ENCODE measurements at places on chromosomes 1 and 21.

GRCh38 chr1:206101351-206102045 is 15.7 kb downstream of the AVPR1B start:
- no peak for DNase-seq

DNA sequence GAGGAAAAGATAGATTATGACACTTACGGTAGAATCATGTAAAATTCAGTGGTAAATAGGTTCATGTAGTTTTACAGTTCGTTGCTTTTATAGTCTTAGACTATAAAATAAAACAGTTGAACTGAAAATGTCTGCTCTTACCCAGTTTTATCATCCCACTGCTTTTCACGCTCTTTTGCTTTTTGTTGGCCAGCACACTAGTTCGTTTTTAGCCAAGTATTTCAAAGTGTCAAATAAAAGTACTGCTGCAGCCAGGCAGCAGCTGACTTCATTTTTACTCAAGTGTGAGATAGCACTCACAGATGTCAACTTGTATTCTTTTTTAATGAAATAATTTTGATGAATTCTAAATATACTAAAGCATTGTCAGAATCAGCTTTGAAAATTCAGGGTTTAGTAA is 18.5 kb upstream of the BTG3 start:
- no peak for DNase-seq

- DNase-seq, result peak; percentile 50
Measured at GRCh38 chr1:54671985-54672608, 30.5 kb downstream of the MROH7 start.

GRCh38 chr1:183891158-183891856 is 86.4 kb downstream of the RGL1 start:
- DNase-seq, result no peak

DNA sequence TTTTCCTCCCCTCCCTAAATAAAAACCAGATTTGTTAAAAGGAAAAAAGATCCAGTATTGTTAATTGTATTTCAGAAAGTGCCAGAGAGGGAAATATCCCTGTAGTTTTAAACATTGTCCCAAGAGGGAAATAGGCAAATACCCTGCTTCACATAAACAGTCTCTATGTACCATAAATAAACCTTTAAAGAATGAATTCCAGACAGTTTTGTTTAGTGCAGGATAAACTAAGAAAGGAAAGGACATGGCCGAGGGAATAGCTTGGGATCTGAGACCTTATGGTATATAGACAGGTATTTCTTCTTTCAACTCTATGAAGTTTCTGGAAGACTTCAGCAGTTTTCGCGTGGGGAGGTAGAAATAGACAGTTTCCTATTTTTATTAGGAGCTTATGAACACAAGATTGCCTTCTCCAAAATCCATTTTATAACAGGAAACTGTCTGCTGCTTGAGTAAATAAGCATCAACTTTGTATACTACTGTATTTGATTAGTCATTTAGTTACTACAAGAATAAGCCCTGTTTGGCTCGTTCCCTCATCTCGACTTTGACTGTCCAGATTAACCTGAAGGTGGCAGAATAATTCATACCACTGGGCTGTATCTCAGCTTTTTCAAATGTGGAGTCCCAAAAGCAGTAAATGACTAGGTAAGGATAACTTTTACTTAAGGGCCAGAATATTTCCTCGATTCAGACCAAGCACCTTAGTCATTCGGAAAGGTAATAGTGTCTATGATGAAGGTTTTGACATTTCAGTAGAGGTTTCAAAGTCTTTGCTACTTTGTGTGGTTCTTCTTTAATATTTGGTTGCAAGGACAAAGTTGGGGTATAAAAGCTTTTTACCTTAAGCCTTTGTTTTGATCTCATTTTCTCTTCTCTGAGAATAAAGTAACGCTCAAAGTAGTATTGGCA is 177.5 kb downstream of the VPS13D start:
- DNase-seq, result peak; percentile 24

DNA sequence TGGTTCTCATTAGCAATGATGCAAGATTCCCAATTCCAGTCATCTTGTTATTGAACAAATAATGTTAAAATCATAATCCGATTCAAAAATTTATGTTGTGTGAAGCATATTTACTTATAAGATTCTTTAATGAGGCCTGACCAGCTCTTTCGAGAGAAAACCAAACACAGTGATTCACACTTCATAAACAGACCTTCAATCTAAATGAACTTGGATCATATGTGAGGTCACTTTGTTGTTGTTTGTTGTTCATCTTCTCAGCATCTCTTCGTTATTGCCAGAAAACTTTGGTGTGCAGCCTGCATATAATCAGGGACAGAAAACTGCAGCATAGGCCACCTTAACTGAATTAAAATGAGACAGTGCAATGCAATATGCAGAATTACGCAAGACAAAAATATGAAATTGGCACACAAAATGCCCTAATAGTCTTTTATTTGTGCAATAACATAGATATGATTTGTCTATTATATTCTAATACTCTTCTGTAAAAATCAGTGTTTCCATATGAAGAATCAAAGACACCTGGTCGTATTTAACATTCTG is 30.1 kb downstream of the NCAM2 start:
- no peak for DNase-seq

DNA sequence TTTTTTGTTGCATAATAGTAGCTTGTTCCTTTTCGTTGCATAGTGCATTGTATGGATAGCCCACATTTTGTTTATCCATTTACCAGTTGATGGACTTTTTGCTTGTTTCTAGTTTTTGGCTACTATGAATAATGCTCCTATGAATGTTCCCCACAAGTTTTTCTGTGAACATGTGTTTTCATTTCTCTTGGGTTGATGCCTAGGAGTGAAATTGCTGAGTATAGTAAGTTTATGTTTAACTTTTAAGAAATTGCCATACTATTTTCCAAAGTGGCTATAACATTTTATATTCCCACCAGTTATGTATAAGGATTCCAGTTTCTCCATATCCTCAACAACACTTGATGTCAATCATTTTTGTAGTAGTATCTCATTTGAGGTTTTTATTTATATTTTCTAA is 84.8 kb upstream of the CACYBP start:
- no peak for DNase-seq

DNA sequence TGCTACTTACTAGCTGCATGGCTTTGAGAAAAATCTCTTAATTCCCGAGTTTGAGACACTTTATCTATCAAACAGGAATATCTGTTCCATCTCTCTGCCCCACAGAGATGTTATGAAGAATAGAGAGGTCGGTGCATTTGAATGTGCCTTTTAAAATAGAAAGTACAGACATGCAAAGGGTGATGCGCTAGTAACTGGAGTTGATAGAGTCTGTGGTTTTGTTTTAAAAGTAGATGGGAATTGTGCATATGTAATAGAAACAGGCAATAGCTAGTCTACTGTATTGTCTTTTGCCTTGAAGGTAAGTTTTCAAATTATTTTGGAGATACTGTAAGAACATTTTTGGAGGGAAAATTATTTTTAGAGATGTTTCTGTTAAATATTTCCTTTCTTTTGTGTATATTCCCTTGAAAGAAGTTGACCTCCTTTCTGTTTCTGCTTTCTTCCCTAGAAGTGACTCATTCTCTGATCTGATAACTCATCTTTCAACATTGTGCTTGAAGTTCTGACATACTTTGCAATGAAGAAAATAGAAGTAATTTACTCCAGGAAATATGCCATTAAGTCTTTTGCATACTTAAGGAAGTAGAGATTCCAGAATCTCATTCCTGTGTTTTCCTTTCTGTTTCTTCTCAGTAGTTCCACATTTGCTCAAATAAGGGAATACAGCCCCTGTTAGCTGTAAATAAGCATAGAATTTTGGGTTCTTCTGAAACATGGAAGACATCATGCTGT is 151.6 kb downstream of the SDCCAG8 start:
- no peak for DNase-seq

- DNase-seq, result no peak
Measured at GRCh38 chr1:172473842-172474241, 30.0 kb upstream of the PIGC start.

DNA sequence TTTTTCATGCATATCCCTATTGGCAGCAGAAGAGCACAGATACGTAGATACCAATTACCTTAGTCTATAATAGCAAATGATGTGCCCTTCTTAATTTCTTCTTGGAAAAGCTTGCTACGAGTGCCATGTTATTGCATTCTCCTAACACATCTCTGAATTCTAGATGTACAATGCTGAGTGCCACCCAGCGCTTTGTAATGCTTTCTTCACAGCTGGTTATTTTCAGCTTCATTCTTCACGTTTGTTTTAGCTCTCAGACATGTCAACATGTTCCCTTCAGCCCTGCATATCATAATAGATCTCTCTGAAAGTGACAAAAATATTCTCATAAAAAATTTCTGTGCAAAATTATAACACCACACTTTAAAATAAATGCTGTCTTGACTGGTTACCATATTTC is 981.2 kb downstream of the TTLL7 start:
- no peak for DNase-seq

DNA sequence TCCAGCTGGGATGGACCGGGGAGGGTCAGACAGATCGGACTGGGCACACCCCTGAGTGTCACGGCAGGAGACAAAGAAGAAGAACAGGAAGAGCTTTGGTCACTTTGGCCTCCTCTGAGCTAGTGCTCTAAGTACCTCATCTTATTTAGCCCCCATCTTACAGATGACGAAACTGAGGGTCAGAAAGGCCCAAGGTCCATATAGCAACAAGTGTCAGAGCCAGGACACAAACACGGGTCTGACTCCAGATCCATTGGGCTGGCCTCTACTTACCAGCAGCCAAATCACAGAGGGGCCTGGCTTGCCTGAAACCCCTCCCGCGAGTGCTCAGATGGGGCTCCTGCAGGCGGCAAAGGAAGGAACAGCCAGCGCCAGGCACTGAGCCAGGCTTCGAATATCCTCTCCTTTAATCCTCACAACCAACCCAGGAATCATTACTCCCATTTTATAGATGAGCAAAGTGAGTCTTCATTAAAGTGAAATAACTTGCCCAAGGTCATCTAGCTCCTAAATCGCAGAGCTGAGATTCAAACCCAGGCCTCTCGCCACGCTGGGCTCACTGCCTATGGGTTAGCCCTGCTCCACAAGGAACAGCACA is 25.7 kb upstream of the SELENON start:
- no peak for DNase-seq

- no peak for DNase-seq
Measured at GRCh38 chr1:64163970-64164369, 39.5 kb upstream of the UBE2U start.

- DNase-seq, result no peak
Measured at GRCh38 chr1:110012100-110012780, 22.2 kb upstream of the STRIP1 start.

DNA sequence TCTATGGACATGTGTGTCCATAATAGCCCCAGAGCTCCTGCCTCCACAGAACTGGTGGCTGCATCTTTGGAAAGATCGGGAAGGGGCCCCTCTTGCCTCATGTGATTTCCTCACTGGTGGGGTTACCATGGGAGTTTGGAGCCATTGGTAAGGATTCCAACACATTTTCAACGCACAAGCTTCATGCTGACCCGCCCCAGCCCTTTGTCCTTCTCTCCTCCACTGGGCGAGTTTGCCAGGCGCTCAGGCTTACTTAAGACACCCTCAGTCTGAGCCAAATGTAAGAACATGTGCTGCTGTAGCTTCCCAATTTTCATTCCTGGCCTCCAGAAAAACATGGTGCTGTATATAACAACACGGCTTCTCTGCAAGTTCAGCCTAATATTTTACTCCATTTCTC is 72.4 kb downstream of the ATP5PO start:
- DNase-seq, result no peak

DNA sequence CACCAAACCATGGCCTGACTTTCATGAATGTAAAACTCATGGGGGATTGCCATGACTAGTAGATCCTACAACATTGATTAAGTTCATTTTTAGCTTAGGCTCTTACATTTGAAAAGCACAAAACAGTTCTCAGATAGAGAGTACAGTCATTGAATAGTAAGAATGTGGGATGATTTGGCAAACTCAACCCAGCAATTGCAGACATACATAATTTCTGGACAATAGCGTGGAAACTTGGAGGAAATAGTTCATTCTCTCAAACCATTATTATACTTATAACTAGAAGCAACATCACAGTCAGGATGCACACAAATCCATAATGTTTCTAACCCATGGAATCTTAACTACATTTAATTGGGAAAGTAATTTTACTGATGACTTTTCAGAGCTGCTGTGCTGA is 598.2 kb downstream of the LMO4 start:
- no peak for DNase-seq

DNA sequence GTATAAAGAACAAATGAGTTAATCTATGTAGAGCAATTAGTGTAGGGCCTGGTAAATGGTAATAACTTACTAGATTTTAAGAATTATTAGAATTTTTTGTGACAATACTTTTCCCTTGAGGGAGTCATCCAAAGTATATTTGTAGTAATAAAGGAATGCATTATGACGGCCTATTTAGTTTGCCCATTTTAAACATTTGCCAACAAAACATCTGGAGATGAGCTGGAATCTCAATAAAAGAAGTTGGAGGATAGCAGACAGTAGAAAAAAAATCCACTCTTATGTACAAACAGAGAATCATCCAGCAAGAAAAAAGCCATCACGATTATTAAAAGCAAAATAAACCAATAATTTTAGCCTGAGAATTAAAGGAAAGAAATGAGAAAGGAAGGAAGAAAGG is 567.3 kb upstream of the ADAMTS5 start:
- no peak for DNase-seq

- no peak for DNase-seq
Measured at GRCh38 chr1:27931759-27932158, 3.0 kb upstream of the SMPDL3B start.

DNA sequence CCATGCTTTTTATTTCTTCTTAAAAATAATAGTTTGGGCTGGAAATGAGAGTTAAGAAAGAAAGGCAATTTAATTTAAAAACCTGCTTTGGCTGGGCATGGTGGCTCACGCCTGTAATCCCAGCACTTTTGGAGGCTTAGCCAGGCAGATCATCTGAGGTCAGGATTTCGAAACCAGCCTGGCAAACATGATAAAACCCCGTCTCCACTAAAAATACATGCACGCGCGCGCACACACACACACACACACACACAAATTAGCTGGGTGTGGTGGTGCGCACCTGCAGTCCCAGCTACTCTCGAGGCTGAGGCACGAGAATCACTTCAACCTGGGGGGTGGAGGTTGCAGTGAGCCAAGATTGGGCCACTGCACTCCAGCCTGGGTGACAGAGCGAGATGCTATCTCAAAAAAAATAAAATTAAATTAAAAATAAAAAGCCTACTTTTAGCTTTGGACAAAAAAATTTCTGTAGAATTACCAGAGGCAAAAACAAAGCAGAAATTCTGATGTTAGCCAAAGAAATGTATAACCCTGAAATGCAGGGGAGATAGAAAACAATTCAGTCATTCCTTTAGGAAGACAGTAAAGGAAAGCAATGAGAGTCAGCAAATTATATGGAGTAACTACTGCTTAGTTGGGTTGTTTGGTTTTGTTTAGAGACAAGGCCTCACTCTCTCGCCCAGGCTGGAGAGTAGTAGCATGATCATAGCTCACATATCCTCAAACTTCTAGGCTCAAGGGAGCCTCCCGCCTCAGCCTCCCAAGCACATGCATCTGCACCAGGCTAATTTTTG is 15.7 kb upstream of the IPP start:
- no peak for DNase-seq

DNA sequence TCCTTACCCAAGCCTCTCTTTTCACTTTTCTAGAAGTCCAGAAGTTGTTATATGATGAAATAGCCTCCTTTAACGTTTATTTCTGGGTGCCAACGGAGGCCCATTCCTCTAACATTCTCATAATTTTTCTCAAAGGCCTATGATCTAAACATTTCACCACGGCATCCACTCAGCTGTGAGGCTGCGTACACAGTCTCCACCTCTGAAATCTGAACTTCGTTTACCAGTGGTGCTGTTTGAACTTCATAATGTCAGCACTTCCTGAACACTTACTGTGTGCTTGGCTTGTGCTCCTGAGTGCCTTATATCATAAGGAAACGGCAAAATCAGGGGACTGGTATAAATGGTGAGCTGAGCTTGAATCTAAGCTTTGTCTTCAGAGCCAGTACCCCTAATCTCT is 12.0 kb upstream of the RBP7 start:
- no peak for DNase-seq

Measured in T-helper 2 cell treated with Interferon-gamma antibody and Interleukin-4, amounts not matched to agents 5 μg/mL and 100 μg/mL, for 36 hours (primary cell).